Pancreas (tissue), 10 donors: ENCODE measurements at places on chromosomes 1 and 21.

DNA sequence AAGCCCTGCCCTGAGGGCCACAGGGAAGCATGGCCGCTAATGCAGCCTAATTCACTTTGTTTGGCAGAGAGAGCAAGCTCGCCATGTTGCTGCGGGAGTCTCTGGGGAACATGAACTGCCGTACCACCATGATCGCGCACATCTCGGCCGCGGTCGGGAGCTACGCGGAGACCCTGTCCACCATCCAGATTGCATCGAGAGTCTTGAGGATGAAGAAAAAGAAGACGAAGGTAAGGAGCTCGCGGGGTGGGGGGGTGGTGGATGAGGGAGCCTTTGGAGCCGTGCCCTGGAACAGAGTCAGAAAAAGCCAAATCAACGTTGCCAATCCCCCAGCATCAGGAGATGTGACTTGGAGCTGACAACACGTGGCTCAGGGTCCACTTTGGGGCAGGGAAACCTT, 529.4 kb downstream of the KIF26B start:
- DNase-seq: no peak

DNA sequence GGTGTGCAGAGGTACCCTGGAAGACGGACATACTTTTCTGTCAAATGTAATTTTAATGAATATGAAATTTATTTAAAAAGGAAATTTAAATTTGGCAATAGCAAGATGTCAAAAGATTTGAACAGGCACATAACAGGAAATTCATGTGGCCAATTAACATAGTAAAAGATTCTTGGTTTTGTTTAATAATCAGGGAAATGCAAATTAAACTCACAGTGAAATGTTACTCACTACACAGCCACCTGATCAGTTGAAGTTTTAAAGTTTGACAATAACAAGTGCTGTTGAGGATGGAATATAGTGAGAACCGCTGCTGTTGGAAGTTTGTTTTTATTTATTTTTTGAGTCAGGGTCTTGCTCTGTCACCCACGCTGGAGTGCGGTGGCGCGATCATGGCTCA, 63.9 kb downstream of the TEX35 start:
- DNase-seq: no peak

GRCh38 chr1:70075761-70076160, 129.6 kb downstream of the LRRC40 start:
- DNase-seq: no peak

GRCh38 chr1:24065304-24065703, 46.6 kb downstream of the MYOM3 start:
- no peak for DNase-seq

- no peak for DNase-seq
Measured at GRCh38 chr1:232751393-232752140, 53.6 kb upstream of the MAP10 start.

GRCh38 chr1:12180315-12180714, 13.5 kb downstream of the TNFRSF1B start:
- DNase-seq: no peak

DNA sequence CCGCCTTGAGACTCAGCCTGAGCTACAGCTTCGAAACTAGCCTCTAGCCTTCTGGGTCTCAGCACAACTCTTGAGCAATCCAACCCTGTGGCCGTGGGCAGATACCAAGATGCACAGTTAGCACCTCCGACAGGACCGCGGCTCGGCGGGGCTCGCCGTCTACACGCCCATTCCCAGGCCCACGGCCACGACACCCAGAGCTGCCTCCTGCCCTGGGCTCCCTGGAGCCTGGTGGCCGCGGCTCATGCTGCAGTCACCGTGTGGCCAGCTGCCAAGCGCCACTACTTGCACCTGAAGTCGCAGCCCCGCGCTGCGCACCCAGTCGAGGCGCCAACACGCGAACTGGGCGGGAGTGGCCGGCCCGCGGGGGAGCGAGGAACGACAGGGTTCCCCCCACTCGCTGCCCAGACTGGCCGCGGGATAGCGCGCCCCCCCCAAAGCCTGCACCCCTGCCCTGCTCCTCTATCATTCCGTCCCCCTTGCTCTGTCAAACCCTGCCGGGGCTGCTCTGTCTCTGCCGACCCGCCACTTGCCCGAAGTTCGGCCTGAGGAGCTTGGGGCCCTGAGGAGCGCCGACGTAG, 729 bp upstream of the CDCA8 start:
- peak; percentile 77 for DNase-seq

GRCh38 chr1:169099561-169099960, 6.9 kb upstream of the ATP1B1 start:
- DNase-seq: no peak

DNA sequence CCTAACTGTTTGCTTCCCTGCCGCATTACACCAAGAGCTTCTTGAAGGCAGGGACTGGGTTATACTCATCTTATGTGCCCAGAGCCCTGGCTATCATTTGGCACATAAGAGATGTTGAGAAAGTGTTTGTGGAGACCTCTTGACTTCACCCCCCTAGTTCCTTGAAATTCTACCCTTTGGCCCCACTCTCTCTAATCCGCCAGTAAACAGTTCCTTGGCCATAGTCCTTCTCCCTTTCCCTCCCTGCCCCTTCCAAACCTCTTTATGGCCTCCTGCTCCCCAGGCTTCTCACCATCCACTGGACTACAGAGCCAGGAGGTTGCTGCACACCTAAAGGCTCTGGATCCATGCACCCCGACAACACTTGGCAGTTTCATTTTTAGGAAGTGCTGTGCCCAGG, 1.5 kb upstream of the CDK18 start:
- no peak for DNase-seq

DNA sequence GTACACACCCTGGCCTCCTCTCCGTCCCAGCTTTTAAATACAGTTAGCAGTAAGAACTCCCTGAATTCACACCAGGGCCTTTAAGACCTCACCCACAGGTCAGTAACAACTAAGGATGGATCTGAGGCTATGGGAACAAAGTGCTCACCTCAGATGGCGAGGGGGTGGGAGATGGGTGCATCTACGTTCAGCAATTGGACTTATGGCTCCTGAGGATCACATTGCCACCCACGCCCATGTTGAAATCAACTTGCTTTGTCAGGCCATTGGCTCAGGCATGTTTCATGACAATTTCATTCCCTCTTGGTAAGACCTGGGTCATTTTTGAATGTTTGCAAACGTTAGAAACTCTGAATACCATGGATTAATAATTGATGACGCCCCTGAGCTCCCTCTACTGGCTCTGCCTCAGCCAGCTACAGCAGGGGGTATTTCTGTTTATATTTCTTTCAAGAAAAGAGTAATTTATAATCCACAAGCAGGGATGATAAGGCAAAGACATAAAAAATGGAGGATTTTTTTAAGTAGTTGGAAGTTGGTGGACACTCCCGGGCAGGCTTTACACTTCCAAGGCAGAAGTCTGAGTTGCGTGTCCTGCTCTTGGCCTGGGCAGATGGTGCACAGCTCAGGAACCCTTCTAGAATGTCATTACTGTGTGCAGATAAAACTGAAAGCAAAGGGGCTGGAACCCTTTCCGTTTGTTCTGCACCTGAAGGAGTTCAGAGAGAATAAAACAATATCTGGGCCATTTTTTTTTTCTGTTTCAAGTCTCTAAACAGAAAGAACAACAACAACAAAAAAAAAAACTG, 13.7 kb upstream of the LBR start:
- DNase-seq: no peak

GRCh38 chr21:35988416-35989137, 71.7 kb downstream of the SETD4 start:
- no peak for DNase-seq

- DNase-seq: no peak
Measured at GRCh38 chr1:118928739-118929554, 59.2 kb downstream of the TBX15 start.

GRCh38 chr1:17744666-17745478, 10.3 kb upstream of the ACTL8 start:
- DNase-seq: no peak

DNA sequence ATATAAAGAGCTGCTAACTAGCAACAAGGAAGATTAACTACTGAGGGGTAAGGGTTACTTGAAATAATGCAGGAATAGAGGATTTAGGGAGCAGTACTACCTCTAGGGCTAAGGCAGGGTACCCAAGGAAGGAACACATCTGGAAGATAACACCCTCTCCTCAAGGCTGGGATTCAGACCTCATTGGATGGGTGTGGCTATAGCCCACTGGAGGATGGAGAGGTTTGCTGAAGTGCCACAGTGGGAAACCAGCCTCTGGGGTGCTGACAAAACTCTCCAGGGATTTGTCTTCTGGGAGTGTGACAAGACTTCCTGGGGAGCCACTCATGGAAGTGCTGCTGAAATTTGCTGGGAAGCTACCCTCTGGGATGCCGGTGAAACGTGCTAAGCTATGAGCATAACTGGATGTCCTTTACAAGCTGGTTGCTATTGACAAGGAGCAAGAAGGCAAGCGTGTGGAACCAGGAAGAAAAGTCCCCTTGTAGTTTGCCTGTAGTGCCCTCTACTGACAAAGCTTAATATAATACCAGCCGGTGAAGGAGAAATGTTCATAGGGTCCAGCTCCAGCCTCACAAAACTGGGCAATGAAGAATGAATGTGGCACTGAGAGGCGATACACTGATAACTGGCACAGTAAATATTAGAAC, 122.8 kb upstream of the USP24 start:
- DNase-seq: peak; percentile 11

- no peak for DNase-seq
Measured at GRCh38 chr1:186043296-186043695, 309.1 kb downstream of the HMCN1 start.
